Stimulated activated CD4-positive, alpha-beta T cell treated with anti-CD3 and anti-CD28 coated beads, TNF-alpha, amount 100 ng/mL, for 4 hours (primary cell): ENCODE measurements at places on chromosomes 2 and 18.

DNA sequence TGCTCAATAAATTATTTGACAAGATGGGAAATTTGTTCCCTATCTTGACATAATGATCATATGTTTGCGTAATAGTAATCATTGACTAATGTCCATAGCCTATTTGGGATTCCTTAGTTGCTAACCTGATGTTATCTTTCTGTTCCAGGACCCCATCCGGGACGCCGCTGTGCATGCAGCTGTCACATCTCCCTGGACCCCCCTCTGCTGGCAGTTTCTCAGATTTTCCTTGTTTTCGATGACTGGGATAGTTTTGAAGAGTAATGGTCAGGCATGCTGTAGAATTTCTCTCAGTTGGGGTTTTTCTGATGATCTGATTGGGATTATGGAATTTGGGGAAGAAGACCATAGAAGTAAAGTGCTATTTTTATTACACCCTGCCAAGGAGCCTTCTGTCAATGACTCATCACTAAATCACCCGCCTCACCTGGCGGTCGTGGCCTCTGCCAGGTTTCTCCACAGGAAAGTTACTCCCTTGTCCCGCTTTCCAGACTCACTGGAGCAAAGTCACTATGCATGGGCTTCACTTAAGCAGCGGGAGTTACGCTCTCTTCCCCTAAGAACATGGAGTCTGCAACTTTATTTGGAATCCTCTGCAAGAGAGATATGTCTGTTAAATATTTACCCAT is 19.9 kb upstream of the TMEM18 start:
- DNase-seq = no peak

- no peak for DNase-seq
Measured at GRCh38 chr2:239822146-239822831, 202.9 kb downstream of the NDUFA10 start.

- DNase-seq = no peak
Measured at GRCh38 chr18:9661564-9661963, 46.5 kb upstream of the RAB31 start.

GRCh38 chr2:174836377-174836994 is 72.2 kb upstream of the CHRNA1 start:
- DNase-seq = no peak

GRCh38 chr18:44410740-44411139 is 269.9 kb upstream of the SETBP1 start:
- DNase-seq = no peak

GRCh38 chr2:12127638-12128037 is 381.2 kb downstream of the LPIN1 start:
- no peak for DNase-seq

DNA sequence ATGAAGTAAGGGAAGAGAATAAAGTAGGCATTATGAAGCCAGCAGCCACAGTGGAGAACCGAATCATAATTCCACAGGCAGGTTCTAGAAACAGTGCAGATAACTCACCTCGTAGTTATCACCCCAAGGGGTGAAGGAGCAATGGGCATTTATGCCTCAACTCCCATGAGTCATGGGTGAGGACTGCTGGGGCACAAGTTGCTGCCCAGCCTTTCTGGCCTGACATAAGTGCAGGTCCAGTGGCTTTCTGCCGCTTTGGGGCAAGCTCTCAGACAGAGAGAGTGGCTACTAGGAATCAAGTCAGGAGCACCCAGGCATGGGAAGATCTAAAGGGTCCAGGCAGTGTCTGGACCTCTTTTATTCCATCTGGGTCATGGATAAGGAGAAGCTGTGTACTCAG is 149.8 kb downstream of the SUCLG1 start:
- no peak for DNase-seq

GRCh38 chr2:169349535-169349934 is 12.8 kb downstream of the LRP2 start:
- no peak for DNase-seq

- DNase-seq = no peak
Measured at GRCh38 chr2:49286045-49286444, 131.7 kb upstream of the FSHR start.

DNA sequence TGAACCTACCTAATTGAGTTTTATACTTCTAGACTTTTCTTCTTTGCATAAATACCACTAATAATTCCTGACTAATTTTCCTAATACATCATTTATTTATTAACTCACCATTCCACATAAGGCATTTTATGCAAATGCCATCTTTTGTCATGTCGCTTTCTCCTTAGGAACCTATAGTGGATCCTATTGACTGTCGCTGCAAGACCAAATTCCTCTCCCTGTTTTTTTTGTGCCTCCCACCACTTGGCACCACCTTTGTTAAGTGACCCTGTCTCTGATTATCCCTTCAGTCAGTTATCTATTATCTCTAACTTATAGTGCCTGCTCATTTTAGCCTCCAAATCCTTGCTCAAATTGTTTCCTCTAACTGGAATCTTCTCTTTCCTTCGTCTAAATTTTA is 19.5 kb downstream of the UNC80 start:
- no peak for DNase-seq

GRCh38 chr2:160332318-160332717 is 132.2 kb upstream of the ITGB6 start:
- DNase-seq = no peak

- no peak for DNase-seq
Measured at GRCh38 chr2:168460571-168460970, 4.5 kb downstream of the CERS6 start.

DNA sequence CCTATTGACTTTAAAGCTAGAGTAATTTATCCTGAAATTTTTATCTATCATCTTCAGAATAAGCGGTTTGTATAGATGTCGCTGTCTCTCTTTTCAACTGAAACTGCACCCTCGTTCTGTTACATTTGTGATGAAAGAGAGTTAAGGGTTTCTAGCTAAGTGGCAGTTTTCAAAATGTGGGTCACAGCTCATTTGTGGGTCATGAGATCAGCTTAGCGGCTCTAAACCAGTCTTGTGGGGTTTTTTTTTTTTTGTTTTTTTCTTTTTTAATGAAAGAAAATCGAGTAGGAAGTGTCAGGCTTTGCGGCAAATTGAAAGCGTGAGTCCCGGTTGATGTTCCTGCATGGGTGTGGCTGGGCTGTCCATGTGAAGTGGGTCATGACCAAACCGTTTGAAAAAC is 31.2 kb downstream of the SALL3 start:
- DNase-seq = no peak

DNA sequence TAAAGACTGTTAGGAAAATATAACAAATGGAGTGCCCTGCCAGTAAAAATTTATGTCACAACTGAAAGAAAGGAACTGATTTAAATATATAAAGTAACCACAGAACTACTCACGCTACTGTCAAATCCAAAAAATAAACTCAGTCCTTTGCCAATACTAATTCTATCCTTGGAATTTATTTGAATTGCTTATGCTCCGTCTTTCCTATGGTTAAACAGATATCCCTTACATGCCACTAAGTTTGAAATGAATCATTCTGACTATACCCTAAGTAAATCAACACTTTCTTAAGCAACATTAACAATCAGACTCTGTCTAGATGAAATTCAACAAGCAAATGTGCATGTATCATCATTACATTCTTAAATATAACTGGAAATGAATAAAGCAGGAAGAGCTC is 9.8 kb downstream of the HNRNPLL start:
- DNase-seq = no peak

DNA sequence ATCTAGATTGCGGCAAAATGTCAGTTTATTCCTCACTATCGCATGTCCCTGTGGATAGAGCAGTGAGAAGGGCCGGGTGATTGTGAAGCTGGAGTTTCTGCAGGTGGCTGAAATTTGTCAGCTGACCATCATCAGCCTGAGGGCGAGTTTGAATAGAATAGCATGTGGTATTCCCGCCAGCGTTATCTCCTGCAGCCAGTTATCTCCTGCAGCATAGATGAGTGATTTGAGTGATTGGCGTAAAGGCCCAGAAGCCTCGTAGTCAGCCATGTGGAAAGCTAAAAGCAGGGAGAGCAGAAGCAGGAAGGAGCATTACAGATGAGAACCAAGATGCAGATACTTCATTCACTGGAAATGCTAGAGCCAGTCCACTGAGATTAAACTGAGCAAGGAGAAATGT is 65.5 kb downstream of the CABLES1 start:
- no peak for DNase-seq

GRCh38 chr2:173708806-173709205 is 256.4 kb downstream of the SP3 start:
- no peak for DNase-seq

DNA sequence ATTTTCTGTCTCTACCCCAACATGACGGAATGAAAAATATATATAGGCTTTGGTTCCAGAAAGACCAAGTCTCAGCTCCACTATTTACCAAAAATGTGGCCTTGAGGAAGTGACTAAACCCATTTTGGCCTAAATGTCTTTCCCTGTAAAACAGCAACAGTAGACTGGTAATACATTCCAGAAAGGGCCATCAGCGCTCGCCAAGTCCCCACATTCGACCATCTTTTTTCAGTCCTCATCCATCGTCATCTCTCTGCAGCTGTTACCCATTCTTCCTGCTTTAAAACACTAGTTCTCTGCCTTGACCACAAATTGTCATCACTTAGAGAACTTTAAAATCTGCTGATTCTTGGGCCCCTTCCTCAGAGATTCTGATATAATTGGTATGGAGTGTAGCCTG is 183.8 kb upstream of the CTAGE1 start:
- no peak for DNase-seq

GRCh38 chr2:28568533-28568932 is 72.7 kb downstream of the PLB1 start:
- DNase-seq = no peak
